ENCODE measurements at places on chromosomes 12 and 14.

DNA sequence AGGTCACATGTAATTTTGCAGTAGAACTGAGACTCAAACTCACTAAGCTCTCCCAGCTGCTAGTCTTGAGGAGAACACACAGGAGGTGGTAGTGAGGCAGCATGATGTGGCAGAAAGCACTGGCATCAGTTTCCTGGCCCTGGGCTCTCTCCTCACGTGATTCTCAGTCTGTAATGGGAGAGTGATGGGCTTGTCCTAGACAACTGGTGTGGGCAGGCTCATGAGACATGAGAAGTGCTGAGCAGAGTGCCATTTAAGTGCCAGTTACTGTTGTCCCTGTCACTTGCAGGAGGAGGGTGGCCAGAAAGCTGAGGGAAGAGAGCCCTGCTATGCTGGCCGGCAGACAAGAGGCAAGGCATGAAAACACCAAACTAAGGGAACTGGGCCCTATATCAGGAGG lies 48.5 kb upstream of the OVCH1 start:
- DNase-seq = no peak

DNA sequence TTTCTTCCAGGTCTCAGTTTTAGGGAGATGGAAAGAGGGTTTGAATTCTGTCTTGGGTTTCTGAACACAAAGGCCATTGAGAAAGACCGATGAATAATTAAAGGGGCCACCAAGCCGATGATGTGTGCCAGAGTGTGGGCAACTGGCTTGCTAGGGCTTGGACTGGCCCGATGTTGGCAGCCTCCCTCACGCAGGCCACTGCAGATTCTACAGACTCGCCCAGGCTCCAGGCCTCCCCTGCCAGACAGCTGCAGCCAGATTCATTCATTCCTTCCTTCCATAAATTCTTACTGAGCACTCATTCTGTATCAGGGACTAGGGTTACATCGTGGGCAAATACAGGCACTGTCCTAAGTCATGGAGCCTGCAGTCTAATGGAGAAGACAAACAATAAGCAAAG lies 34.9 kb downstream of the ACTN1 start:
- no peak for DNase-seq

- DNase-seq = no peak
Observed at GRCh38 chr14:68668028-68668427, 124.8 kb downstream of the ZFP36L1 start.

GRCh38 chr12:9711664-9712063 lies 21.2 kb downstream of the CLECL1 start:
- DNase-seq = no peak

GRCh38 chr14:69625299-69626131 lies 14.1 kb downstream of the SUSD6 start:
- peak; percentile 81 for DNase-seq

DNA sequence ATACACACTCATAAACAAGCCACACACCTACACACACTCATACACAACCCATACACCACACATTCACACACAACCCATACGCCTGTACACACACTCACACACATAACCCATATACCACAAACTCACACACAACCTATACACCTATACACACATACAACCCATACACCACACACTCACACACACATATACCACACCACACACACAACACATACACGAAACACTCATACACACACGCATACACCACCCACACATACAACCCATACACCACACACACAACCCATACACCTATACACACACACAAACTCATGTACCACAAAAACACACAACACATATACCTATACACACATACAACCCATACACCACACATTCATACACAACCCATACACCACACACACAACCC lies 164.3 kb downstream of the TMEM121 start:
- no peak for DNase-seq

DNA sequence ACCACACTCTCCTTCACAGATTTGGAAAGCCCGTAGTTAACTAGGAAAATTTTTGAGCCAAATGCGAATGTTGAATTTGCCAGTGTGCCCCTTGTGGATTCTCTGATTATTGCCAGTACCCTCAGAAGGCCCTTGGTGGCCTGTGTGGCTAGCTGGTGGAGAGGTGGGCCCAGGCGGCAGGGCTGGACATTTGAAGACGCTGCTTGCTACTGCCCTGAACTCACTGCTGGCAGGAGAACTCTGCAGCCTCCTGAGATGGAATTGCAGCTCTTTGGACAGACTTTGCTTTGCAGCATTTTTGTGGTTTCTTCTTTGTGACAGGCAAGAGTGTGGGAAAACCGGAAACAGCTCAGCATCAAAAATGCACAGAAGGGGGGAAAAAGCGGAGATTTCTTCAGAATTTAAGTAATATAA lies 97.6 kb downstream of the TGFB3 start:
- no peak for DNase-seq

GRCh38 chr12:18970603-18971002 lies 158.9 kb upstream of the PLEKHA5 start:
- no peak for DNase-seq

DNA sequence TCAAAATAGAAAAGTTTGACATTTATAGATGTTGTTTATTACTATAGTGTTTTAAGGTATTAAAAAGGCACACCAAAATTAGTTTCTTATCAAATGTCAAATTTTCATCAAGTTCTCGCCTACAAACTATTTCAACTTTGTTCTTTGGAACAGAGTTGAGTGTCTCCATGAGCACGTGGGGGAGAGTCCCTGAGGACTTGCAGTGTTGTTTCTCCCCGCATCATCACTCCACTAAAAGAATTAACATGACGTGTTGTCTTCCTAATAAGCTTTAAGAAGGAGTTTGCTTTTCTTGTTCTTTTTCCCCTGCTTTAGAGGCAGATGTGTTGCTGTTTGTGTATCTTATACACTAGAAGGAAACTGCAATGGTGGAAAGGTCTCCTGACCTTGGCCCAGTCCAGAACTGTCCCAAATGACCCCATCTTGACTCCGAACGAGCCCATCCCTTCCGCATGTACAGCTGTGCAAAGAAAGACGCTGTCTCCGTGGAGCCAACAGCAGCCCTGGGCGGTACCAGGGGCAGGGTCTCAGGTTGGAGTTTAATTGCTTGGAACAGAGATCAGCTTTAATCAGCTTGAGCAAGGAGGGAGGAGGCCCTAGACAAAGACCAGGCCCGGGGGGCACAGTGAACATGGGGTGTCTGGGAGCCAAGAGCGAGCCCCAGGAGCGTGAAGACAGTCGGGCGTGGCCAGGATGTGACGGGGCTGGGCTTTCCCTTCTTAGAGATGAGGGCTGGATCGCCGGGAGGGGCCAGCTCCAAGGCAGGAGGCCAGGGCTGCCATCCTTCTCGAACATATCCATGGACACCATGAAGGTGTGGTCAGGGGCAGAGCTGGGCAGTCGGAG lies 215.4 kb upstream of the RTL1 start:
- DNase-seq = no peak

DNA sequence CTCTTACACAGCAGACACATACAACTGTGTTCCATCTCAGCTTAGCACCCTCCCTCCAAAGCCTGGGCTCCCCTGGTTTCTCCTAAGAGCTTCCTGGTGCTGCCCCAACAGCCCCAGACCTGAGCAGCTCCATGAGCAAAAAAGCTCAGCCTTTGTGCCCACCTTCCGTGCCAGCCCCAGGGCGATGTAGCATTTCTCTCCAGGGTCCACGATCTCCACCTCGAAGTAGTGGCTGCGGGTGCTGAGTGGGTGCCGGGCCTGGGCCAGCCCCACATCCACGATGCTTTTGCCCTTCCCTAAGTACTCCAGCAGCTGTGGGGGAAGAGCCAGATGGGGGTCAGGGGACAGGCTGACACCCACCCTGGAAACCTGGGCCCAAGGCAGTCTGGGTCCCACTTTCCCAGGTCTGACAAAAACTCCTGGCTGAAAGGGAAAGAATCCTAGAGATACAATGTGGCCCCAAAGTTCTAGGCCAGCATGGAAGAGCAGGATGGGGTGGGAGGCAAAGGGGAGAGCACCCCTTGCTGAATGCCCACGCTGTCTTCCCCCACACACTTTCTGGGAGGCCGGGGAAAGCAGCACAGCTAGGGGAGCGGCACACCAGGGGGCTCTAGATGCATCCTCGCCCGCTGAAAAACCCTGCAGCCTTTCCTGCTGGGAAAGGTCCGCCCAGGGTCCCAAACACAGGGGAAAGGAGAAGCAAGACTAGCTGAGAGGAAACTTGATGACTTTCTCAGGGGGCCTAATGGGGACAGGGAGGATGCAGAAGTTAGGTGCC lies 11.0 kb downstream of the SPRYD3 start:
- no peak for DNase-seq

DNA sequence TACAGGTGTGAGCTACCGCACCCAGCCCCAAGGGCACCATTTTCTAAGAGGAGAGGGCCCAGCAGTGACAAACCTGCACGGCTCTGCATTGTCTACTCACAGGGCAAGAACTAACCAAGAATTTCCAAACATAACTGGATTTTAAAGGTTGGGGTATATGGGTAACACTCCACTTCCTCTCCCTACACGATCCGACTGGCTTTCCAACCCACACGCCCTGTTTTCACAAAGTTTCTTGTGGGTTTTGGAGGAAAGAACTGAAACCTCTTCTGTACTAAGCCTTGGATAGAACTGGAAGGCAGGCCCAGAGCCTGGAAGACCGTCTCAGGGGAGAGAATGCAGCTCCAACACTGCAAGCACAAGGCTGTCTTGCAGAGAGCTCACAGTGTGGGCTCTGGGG lies 24.9 kb downstream of the SNRNP35 start:
- no peak for DNase-seq

DNA sequence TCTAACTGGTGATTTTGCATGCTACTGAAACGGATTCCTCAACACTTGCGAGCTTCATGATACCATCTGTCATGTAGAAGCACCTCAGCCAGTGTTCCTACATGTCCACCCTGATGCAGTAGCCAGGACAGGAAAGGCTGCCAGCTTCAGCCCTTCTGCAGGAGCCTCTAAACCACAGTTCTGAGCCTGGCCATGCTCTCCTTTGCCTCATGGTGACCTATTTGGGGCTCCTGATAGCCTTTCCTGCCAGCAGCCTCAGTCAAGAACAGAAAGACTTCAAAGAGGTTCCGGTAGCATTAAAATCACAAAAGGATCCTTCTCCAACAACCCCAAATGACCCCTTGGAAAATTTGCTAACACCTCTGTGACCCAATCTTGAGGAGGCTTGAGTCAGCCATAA lies 96.0 kb downstream of the CNTN1 start:
- no peak for DNase-seq

DNA sequence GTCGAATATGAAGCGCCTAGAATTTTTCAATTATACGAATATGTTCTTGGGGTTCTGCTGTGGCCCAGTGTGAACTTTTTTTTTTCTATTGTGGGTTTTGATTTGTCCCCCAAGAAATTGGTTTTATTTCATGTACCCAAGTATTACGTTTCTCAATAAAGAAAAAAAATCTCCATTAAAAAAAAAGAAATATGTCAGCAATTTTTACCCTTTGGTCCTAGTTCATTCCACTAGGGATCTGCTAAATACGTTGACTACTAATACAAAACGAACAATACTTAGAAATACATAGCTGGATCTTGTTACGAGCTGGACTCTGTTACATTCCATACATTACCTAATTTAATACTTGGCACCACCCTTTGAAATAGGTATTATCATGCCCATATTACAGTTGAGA lies 216.9 kb downstream of the SLC16A7 start:
- DNase-seq = no peak

DNA sequence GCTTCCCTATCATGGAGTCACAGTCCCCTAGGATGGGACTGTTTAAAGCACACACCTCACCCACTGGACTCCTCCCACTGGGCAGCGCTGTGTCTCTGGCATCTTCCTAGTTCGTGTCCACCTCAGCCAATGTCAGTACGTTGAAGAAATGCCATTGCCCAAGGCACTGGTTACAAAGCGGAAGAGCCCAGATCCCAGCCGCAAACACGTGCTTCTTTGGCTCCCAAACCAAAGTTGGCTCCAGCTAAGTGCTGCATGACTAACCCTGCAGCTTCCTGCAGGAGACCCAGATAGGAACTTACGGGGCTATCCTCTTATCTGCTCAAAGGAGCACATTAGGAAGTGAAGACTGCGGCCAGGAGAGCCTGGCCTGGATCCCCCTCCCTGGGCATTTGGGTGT lies 9.3 kb downstream of the SYNE3 start:
- no peak for DNase-seq

- DNase-seq = no peak
Observed at GRCh38 chr14:69695322-69696203, 71.4 kb upstream of the SRSF5 start.

DNA sequence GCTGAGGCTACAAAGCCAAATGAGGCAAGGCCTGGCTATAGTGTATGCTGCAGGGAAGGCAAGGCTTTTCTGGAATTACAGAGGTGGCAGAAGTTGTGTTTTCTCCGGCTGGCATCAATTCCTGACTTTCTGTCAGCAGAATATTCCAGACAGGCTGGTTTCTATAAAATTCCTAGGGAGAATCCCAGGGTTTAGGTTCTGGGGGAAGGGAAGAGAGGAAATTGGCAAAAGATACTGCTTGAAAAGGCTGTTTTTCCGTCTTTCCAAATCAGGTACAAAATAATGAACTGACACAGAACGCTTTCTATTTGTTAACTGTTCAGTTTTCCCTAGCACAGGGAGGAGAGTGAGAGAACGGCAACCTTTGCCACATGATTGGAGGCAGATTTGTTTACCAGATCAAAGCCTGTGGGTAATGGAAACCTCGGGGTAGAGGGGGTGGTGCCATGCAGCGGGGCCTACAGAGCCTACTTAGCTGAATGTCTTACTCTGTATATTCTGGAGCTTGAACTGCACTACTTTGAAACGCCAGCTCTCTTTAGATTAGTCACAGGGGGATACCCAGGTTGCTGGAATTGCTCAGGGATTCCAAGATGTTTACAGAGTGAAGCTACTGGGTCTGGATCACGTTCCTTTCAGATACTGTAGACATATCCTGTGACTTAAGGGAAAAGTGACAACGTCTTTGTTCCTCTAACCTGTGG lies 65.8 kb upstream of the DACT1 start:
- DNase-seq = peak; percentile 38

DNA sequence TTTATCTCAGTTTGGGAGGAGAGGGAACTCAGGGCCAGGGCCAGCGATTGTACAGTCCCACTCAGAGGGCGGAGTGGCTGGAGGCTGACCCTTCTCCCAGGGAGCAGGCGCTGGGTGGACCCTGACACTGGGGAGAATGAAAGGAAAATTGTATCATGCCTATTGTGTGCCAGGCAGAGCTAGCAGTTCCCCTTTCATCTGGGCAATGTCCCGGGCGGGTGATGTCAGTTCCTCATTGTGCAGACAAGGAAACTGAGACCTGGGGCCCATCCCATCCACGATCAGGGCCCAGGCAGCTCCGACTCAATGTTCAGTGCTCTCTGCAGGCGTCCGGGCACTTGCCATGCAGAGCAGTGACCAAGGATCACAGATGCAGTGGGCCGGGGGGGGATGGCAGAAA lies 101.9 kb upstream of the RTL1 start:
- no peak for DNase-seq

- no peak for DNase-seq
Observed at GRCh38 chr14:104731320-104732294, 7.6 kb downstream of the ADSS1 start.

DNA sequence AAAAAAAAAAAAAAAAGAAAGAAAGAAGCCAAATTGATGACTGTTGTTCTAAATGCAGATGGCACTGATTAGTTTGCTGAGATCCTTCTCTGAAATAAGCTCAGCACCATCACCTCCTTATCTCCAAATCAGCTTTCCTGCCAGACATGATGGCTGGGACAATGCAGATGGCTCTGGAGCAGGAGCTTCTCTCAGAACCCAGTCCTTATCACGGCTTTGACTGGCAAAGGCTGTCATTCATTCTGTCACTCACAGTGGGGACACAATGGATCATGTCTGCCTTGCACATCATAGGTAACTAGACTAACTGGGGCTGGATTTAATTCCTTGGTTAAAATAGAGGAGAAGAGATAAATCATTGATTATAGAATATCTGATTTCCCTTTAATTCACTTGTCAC lies 146.3 kb downstream of the PDZRN4 start:
- no peak for DNase-seq

Measured in stimulated activated naive CD8-positive, alpha-beta T cell treated with anti-CD3 and anti-CD28 coated beads, Interleukin-15, Interleukin-2, amounts not matched to agents 100 U/mL and 50 U/mL, for 24 hours (primary cell).